ENCODE measurements at places on chromosomes 3 and 15. TPM values are rescaled to one million over a fixed set of nuclear protein-coding genes. Genes with fewer than 3 reads are reported as not detected.

The TGM5 gene
- not detected for total RNA-seq

The KLHDC8B gene
- total RNA-seq = 4.3 TPM

The CAMKV gene
- 0.40 TPM for total RNA-seq

The MGLL gene
- 63.3 TPM for total RNA-seq

The PPP2R3A gene
- 3.3 TPM for total RNA-seq

The MEF2A gene
- 15.0 TPM for total RNA-seq

The TMEM40 gene
- total RNA-seq = 0.08 TPM

The FANCD2OS gene
- total RNA-seq = not detected

The PLA2G4D gene
- total RNA-seq = not detected

The EPHA3 gene
- total RNA-seq = not detected

The PAQR9 gene
- 3.1 TPM for total RNA-seq

The SLC24A5 gene
- not detected for total RNA-seq

The FEZF2 gene
- not detected for total RNA-seq

The CILP gene
- total RNA-seq = 0.09 TPM

The P2RY12 gene
- total RNA-seq = not detected

The PPP1R14D gene
- not detected for total RNA-seq

All from A549 treated with CORT108297 at 1 μM for 4 hours (cell line).